ENCODE measurements at places on chromosomes 13 and 19.
A peak's percentile ranks its signal among the peaks of the same experiment; 100 is the strongest.

- DNase-seq = no peak
Observed at GRCh38 chr19:55253842-55254624, 4.8 kb downstream of the PPP6R1 start.

GRCh38 chr19:36089847-36090246, 21.1 kb upstream of the OVOL3 start:
- no peak for DNase-seq

DNA sequence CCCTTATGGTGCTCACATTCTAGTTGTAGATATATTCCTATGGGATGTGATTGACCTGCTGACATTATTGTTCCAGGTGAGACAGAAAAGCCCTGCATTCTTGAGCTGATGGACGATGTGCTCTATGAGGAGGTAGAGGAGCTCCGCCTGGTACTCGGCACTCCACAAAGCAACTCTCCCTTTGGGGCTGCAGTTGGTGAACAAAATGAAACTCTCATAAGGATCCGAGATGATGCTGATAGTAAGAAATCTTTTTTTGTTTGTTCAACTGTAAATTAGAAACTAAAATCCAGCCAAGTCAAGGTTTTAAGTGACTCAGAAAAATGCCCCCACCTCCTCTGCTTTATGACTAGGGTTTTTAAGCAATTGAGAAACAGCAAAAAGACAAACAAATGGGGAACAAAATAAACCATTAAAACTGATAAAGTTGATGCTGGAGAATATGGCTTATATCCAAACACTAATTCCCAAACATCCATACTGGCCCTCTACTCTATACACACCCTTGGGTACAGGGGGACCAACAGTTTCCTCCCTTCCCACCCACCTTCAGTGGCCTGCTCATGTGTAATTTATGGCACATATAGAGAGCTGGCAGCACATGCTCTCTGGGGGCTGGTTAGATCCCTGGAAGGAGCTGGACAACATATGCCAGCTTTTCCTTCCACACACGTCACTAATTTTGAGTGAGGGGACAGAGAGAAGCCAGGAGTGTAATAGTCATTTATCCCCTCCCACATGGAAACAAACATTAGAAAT, 139.6 kb downstream of the STOML3 start:
- DNase-seq = no peak

DNA sequence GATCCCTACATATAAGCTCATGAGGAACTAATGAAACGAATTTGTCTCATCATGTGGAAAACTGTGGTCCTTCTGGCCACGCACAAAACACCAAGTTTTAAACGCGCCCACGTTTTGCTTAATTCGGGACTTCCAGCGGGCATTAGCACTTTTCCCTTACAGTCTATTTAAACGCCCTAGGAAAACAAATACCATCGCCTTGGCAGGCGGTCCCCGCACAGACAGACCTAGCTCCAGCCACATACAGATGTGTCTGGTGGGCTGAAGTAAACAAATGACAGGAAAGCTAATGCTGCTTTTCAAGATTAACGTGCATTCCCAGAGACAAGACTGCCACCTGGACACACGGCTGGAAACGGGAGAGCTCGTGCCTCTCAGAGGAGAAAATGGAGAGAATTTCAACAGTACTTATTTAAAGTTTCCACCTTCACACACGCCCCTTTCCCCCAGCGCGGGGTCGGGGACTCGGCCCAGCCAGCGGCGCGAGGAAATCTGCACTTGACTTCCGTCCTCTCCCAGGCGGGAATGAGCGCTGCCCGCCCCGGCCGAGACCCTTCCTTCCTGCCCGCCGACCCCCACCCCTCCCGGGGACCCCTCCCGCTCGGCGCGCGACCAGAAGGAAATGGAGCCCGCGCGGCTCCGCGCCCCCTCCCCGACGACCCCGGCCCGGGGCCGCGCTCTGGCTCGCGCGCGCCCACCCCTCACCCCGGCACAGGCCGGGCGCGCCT, 931 bp downstream of the USP12 start:
- DNase-seq = no peak

DNA sequence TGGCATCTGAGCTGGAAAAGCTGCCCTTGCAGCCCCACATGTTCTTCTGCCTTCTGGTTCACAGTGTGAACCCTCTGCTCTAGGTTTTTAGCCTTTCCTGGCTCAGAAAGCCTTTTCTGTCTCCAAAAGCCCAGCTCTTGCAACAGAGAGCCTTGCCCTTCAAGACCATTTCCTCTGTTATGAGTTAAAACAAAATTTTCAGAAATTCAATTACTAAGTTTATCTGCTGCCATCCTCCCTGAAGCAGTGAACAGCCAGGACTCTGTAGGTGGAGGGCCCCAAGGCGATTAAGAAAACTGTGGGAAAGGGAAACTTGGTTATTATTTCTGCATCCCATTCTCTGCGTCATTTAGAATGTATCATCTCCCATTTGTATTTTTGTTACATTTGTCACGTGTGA, 18.8 kb downstream of the FAM124A start:
- DNase-seq = no peak

DNA sequence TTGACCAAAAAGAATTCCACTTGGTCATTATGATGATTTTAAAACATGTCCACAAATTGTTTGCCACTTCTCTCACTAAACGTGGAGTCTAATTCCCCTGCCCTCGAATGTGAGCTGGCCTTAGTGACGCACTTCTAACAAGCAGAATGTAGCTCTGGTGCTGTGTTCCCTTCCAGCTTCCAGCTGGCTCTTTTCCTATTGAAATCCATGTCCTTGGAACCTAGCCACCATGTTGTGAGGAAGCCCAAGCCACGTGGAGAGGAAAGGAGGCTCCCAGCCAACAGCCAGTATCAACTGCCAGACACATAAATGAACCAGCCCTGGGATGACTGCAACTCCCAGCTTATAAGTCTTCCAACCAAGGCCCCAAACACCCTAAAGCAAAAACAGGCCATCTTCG, 23.6 kb upstream of the CEBPA start:
- DNase-seq = peak; percentile 26

GRCh38 chr13:79128158-79128557, 277.9 kb downstream of the RBM26 start:
- DNase-seq = peak; percentile 2

DNA sequence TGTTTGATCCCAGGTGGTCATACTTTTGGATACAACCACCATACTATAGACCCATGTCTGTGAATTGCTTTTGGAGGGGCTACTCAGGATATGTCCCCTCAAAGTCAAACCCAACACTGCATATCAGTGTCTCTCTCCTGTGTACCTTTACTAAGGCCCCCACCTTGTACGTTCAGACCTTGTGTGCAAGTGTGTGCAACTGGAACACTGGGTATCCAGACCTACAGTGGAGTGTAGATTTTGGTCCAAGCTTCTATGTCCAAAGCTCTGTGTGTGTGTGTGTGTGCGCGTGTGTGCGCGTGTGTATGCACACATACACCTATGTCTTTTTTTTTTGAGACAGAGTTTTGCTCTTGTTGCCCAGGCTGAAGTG, 18.0 kb downstream of the KLK2 start:
- DNase-seq = no peak

GRCh38 chr19:15169541-15170285, 31.1 kb downstream of the NOTCH3 start:
- no peak for DNase-seq

DNA sequence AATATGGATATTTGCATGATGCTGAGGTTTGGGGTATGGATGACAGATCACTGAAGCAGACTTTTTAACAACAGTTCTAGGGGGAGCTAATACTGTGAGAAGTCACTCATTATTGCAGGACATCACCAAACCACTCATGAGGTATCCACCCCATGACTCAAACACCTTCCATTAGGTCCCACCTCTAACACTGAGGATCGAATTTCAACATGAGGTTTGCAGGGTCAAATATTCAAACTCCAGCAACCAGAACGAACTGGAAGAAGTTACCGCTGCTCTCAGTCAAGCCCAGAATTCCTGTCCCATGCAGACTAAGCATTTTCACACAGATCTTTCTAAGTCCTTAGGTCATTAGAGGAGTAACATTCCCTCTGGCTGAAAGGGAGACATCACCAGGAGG, 758.9 kb downstream of the UQCRFS1 start:
- no peak for DNase-seq

DNA sequence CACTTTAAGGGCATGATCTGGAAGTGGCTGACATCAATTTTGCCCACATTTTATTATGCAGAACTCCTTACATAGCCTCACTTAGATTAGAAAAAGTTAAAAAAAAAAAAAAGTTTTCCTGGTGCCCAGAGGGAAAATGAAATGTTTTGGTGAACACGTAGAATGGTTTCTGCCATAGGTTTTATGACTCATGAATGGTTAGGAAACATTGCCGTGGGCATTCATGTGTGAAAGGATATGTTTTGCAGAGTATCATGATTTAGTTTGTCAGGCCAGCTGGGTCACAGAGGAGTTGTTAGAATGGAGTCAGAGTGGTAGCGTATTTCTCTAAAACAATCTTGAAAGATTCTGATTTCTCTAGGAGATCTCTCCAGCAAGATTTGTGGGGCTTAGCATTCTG, 133.8 kb downstream of the MRPL57 start:
- DNase-seq = no peak

DNA sequence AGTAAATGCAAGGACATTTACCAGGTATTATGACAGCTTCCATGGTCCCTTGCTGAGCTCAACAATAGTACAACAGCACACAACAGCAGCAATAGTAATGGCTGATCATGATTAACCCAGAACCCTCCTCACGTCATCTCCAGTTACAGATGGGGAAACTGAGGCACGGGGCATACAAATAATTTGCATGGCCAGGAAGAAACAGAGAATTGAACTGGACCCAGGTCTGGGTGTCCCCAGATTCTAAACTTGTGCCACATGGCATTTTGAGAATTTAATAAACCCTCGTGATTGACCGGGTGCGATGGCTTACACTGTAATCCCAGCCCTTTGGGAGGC, 7.2 kb downstream of the MAST3 start:
- DNase-seq = no peak

GRCh38 chr13:74274916-74275315, 140.7 kb upstream of the KLF12 start:
- DNase-seq = peak; percentile 40

DNA sequence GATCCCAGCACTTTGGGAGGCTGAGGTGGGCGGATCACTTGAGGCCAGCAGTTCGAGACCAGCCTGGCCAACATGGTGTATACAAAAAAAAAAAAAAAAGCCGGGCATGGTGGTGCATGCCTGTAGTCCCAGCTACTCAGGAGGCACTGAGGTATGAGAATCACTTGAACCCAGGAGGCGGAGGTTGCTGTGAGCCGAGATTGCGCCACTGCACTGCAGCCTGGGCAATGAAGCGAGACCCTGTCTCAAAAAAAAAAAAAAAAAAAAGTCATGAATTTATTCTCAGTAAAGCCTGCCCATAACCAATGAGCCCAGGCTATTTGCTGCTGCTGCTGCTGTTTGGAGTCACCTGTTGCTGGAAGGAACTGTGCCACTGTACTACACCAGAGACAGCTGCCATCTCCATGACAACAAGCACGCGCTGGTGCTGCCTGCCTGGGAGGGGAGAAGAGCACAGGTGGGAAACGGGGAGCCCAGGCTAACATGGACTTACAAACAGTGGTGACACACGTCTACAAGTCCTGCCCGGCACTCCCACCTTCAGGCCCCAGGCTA, 11.3 kb downstream of the ZFR2 start:
- no peak for DNase-seq

- DNase-seq = no peak
Observed at GRCh38 chr13:51328488-51328887, 11.0 kb upstream of the SERPINE3 start.

DNA sequence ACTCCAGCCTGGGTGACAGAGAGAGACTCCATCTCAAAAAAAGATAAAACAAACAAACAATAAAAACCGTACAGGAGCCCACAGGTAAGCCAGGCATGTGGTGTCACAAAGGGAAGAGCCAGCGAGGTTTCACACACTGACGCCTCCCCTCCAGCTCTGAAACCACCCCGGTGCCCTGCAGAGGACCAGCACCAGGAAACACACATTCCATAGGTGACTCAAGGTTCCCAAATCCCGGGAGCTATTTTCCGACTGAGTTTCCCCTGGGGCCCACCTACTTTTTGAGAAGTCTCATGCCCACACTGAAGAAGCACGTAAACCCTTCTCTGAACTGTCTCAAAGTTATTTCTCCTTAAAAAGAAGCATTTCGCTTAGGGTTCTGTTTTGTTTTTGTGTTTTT, 40.3 kb downstream of the RHPN2 start:
- DNase-seq = no peak

DNA sequence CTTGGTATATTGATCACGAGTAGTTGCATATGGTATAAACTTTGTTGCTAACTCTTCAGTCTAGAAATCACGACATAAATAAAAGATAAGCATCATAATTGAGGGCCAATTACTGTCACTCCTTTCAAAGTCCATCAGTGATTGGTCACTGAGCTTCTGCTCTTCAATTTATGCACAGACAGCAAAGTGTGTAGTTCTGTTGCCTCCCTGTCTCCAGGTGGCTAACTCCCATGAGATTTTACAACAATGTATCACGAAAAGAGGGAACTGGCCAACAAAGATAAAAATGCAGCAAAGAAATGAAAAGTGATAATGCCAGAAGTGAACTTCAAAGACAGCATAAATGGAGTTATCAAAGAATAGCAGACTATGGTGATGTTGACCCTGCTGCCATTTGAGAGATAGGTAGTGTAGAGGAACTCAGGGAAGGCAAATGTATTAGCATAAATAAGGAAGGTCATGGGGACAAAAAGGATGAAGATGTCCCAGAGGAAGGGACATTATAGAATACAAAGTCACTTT, 12.7 kb upstream of the TNFSF14 start:
- DNase-seq = no peak

DNA sequence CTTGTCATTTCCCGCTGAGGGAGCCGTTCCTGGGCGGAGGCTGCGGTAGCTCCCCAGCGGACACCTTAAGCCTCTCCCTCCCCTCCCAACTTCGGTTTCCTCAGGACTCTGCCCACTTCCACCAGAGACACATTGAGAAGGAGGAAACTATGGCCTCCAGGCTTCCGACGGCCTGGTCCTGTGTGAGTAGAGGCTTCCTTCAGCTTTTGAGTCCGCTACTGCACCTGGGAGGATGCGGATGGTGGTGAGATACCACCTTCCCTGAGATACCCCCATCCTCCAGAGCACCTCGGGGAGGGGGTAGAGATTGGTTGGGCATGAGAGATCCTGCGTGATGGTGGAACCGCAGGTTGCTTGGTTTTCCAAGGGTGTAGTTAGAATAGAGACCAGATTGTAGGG, 955 bp downstream of the ZNF274 start:
- no peak for DNase-seq

- DNase-seq = no peak
Observed at GRCh38 chr13:24659239-24659638, 21.0 kb upstream of the ATP12A start.

DNA sequence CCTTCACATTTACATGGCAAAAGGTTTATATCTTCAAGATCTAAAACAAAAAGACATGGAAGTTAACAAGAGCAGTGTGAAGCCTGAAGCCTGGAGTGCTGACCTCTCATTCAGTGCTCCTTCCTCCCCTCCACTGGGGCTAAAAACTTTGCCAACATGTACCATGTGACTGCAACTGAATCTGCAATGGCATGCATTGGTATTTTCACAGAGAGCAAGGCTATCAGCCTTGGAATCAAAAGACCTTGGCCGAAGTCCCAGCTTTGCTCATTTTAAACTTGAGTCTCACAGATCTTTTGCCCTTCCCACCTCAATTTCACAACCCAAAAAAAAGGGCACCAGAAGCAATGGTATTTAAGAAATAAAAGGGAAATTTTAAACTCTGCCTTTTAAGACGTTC, 325.1 kb downstream of the DCT start:
- DNase-seq = peak; percentile 81

All from AG10803 (cell line).